ENCODE measurements at places on chromosomes 6 and 20. TPM values are rescaled to one million over a fixed set of nuclear protein-coding genes. Genes with fewer than 3 reads are reported as not detected.
A peak's percentile ranks its signal among the peaks of the same experiment; 100 is the strongest.

- DNase-seq, result peak; percentile 74
Observed at GRCh38 chr6:143325379-143326140, 124.9 kb downstream of the ADAT2 start.

- peak; percentile 9 for DNase-seq
Observed at GRCh38 chr6:43020847-43021246, 576 bp upstream of the RRP36 start.

- DNase-seq, result no peak
Observed at GRCh38 chr6:33956206-33956605, 152.4 kb upstream of the MLN start.

- peak; percentile 14 for DNase-seq
Observed at GRCh38 chr6:79070206-79070825, 7.7 kb downstream of the PHIP start.

The INSM1 gene
- not detected for total RNA-seq

The PHF1 gene
- 24.4 TPM for total RNA-seq

The TRAPPC3L gene
- total RNA-seq, result under 0.01 TPM

The SIRPB1 gene
- 0.17 TPM for total RNA-seq

Measured in fibroblast of lung (primary cell).